Stimulated activated CD4-positive, alpha-beta T cell treated with anti-CD3 and anti-CD28 coated beads, Interleukin-1b, Interleukin-23, amount 100 ng/mL, for 24 hours (primary cell): ENCODE measurements at places on chromosomes 2 and 18.

DNA sequence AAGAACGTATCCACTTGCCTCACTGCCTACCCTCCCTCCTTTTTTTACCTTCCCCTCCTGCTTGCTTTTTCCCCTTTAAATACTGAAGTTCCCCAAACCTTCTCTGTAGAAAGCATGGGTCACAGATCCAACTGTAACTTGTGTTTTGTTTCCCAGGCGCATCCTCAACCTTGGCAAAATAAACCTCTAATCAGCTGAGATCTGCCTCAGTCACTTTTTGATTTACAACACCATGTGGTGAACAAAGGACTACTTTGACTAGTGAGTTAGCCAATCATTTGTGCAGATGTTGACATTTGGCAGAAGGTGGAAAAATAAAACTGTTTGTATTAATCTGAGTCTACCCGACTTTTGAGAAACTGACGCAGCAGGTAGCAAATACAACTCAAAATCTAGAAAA is 23.3 kb upstream of the MCM6 start:
- DNase-seq, result no peak

GRCh38 chr2:76008001-76008702 is 297.4 kb upstream of the GCFC2 start:
- no peak for DNase-seq

- DNase-seq, result no peak
These were observed 3.5 kb downstream of the RND3 start for GRCh38 chr2:150484006-150484405.

GRCh38 chr18:76589866-76590265 is 94.8 kb upstream of the ZNF516 start:
- DNase-seq, result no peak

- DNase-seq, result no peak
These were observed 35.7 kb upstream of the SLC8A1 start for GRCh38 chr2:40487602-40488001.

DNA sequence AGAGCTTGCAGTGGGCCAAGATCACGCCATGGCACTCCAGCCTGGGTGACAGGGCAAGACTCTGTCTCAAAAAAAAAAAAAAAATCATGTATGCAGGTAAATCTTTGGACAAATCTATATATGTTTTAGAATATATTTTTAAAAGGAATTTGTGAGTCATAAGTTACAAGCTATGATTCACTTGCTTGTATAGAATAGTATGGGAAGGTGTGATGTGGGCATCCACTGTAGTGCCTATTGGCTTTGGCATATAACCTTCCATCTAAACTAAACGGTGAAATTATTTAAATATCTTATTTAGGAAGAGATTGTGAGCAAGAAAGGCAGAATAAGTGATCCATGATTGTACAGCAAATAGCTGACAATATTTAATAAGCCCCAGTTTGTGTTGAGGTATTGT is 261.1 kb downstream of the GALNT13 start:
- DNase-seq, result no peak

DNA sequence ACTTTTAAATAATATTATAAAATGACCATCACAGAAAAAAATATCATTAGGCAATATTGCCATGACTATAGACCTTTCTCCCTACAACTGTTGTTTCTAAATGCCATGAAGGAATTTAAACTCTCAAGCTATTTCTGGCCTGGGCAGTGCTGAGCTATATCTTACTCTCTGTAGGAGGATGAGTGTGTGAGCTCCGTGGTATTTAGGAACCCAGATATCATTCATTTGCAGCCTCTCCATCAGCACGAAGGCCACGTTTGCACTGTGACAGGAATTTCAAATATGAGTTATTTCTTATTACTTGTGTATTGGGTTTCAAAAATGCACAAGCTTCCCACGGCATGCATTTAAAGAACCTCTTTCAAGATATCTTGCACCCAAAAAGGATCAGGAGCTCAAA is 35.0 kb upstream of the SOX11 start:
- DNase-seq, result no peak

GRCh38 chr2:217654168-217654567 is 348.6 kb downstream of the TNS1 start:
- no peak for DNase-seq

GRCh38 chr2:196407675-196408264 is 231.7 kb upstream of the CCDC150 start:
- DNase-seq, result no peak

GRCh38 chr2:50620783-50621182 is 411.1 kb downstream of the NRXN1 start:
- no peak for DNase-seq

- DNase-seq, result no peak
These were observed 11.9 kb upstream of the OXER1 start for GRCh38 chr2:42775810-42776209.

GRCh38 chr2:224777559-224777930 is 61.4 kb upstream of the CCDC195 start:
- DNase-seq, result no peak

GRCh38 chr18:45353530-45353929 is 261.7 kb upstream of the SLC14A2 start:
- no peak for DNase-seq

- no peak for DNase-seq
These were observed 463.7 kb upstream of the FSIP2 start for GRCh38 chr2:185274718-185275484.

GRCh38 chr18:8996771-8997432 is 105.6 kb upstream of the NDUFV2 start:
- DNase-seq, result no peak

DNA sequence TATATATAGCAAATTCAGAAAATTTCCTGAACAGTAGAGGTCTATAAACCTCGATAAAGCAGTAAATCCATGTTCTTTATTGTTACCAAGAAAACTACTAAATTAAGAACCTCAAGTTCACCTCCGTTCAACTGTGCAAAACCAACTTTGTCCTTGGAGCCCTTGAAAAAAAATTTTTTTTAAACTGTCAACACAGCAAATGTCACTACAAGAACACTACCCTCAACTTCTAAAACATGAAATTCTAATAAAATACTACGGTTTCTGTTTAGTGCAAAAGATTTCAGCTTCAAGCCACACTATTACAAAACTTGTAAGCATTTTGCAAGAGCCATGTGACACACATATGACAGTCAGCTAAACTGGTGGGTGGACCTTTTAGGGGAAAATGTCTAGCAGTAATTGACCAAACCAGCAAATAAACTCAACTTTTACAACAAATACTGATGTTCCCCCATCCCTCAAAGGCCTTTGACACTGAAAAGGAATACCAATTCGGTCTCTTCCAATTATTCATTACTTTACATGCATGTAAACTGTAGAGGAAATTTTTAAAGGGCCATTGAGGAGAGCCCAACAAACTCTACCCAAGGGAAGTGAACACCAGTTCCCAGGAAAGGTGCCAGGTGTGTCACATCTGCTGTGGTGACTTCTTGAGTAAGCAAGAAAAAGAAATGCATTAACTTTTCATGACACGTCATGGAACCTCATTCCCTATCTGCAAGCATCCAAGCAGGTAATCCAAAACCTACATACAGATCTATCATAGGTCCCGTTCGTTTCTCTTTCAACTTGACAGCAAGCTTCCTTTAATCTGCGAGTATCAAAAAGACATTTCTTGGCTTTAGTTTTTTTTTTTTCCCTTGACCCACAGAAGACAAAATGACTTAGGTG is 1.4 kb downstream of the RAB1A start:
- no peak for DNase-seq

DNA sequence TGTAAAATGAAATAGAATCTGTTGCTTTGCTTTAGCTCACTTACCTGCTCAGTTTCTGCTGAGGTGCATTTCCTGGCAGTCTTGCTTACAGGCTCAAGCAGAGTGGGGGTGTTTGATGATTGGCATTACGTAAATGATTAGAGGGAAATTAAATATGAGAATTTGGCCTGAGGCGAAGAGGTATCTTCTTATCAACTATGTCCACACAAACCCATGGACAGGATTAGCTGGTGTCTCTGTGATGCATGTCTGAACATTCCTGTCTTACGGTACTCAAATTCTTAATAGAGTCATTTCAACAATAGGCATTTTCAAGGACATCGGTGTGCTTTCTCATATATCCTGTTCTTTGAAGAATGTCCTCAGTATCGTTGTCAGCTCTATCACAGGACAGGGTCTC is 102.1 kb downstream of the PRPF40A start:
- no peak for DNase-seq

DNA sequence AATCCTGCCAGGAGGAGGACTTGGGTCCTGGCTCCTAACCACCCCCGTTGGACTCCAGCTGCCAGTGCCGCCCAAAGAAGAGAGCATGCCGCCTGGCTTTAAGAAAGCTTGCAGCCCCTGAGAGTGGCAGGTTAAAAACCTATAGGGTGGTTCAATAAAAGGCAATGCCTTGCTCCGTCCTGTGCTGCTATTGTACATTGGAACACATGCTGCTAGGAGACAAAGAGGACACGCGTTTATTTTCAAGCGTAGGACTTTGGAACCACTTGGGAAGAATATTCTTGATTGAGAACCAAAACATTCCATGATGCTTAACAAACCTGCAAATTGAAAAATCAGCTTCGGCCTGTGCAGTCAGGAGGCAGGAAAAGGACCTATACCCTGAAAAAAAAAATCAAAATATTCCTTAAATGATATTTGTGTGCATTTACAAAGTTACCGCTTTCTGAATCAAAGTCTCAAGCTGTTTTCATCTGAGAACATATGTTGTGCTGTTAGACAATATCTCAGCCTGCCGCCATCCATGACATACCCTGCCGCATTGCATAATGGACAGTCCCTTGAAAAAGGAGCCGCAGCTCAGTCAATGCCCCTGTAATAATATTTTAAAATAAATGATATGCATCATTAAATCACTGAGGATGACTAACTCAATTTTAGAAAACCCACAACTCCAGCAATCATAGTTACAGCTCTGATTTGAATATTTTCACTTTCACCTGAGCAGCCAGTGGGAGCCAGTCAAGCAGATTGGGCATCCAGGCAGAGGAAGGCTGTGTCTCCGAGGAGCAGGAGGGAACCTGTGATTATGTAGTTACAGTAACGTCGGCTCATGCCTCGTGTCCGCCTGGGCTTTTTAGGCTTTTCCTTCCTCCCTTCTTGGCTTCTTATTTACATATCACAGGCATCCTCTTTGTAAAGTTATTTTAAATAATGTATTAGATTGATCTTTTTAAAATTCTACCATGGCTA is 805.6 kb upstream of the FANCL start:
- DNase-seq, result no peak

GRCh38 chr2:138238908-138239307 is 262.7 kb upstream of the SPOPL start:
- DNase-seq, result no peak

DNA sequence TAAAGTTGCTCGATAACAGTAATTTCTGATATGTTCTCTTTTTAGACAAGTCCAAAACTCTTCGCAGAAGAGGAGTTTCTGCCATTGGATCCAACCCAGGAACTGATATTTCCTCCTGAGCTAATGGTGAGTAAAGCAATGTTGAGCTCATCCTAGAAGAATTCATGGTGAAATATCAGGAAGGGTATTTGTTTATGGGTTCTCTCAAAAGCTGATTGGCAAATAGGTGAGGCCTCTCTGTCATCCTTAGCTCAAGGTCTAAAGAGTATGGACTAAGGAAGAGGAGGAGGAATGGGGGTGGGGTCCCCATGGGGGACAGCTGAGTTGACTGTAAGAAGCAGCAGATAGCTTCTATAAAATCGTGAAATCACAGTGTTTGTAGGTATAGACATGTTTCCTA is 18.2 kb downstream of the AOX1 start:
- DNase-seq, result no peak

- DNase-seq, result no peak
These were observed 40.1 kb upstream of the NDUFV2 start for GRCh38 chr18:9062418-9062751.

DNA sequence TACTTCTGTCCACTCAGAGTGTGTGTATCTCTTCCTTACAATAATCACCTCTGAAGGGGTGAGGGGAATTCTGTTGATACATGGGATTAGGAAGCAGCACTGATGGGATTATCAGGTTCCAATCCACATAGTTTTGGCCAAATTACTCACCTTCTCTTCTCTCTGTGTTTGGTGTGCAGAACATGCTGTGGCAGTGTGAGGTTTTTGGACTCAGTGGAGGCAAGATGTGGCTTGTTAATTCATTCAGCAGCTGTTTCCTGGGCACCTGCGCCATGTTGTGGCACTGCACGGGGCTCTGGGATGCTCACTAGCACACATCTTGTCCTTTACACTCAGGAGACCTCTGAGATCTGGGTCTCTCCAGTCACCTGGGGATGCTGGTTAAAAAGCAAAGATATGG is 350.3 kb upstream of the HS6ST1 start:
- no peak for DNase-seq

GRCh38 chr2:86704459-86704971 is 15.6 kb upstream of the RMND5A start:
- DNase-seq, result no peak

DNA sequence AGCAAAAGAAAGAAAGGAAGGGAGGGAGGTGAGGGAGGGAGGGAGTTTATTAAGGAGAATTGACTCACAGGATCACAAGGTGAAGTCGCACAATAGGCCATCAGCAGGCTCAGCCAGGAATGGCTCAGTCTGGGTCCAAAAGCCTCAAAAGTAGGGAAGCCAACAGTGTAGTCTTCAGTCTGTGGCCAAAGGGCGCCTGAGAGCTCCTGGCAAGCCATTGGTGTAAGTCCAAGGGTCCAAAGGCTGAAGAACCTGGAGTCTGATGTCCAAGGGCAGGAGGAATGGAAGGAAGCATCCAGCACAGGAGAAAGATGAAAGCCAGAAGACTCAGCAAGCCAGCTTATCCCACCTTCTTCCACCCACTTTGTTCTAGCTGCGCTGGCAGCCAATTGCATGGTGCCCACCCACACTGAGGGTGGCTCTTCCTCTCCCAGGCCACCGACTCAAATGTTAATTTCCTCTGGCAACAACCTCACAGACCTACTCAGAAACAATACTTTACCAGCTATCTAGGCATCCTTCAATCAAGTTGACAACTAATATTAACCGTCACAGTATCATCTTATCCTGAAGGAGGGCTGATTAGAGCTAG is 5.8 kb upstream of the ACAA2 start:
- DNase-seq, result no peak
